Right forelimb (tissue), 1 donor: ENCODE measurements at places on chromosomes 7 and 10.

DNA sequence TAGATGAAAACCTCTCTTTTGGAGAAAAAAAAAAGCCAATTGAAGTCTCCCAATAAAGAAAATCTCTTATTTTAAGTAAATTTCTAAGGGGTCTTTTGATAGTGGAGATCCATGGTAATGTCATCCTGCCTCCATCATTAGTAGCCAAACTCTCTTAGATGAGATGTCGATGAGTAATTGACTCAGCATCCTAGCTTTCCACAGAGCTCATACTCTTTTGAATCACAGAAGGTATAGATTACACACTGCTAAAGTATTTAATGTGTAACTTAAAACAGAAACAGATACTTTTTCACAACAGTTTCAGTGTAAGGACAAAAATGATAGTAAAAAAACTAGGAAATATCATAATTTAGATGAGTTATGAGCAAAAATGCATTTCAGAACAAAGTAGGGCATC is 19.4 kb downstream of the MAGI2 start:
- DNase-seq: no peak

DNA sequence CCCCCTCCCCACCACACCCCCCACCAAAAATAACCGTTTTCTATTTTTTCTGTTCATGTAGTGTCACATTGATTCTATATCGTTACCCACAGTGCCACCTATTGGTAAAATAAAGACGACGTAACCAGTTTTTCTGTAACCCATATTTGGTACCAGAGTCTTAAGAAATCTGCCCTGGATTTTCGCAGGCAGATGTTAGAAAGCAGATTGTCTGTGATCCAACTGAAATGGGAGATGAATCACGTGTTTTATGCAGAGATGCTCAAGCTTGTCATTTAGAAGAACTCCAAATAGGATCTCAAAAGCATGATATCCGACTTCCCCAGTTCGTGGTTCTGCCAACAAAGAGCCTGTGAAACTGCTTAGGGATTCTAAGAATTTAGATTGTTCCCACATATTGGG is 261.1 kb upstream of the CSTF2T start:
- DNase-seq: no peak

DNA sequence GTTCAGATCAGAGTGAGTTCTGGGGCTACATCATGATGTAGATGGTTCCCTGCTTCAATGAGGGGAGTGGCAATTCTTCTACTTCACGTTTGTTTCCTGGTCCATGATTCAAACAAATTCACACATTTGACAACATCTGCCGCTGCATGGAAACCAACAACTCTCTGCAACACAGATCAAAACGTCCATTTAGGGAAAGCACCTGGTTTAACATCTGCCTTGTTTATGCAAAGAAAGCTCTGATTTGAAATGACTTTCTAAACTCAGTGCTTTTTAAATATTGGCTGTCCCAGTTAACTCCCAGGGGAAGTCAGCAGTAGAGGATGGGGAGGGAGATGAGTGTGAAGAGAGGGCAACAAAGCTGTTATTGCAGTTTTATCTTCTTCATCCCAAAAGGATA is 93.8 kb downstream of the GAD2 start:
- no peak for DNase-seq

DNA sequence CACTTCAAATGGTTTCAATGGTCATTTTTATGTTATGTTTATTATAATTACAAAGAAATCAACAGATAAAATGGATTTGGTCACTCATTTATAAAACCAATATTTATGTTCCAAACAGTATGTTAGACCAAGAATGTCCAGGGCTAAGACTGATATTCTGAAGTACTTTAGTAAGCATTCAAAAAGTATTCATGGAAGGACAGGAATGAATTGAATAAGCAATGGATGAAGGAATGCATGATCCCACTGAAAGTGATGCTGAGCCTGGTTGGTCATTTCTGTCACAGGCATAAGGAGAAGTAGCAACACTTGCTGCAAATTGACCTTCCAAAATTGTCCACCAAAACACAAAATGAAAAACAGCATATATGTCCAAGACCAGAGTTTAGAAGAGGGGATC is 189.0 kb upstream of the CELF2 start:
- no peak for DNase-seq

DNA sequence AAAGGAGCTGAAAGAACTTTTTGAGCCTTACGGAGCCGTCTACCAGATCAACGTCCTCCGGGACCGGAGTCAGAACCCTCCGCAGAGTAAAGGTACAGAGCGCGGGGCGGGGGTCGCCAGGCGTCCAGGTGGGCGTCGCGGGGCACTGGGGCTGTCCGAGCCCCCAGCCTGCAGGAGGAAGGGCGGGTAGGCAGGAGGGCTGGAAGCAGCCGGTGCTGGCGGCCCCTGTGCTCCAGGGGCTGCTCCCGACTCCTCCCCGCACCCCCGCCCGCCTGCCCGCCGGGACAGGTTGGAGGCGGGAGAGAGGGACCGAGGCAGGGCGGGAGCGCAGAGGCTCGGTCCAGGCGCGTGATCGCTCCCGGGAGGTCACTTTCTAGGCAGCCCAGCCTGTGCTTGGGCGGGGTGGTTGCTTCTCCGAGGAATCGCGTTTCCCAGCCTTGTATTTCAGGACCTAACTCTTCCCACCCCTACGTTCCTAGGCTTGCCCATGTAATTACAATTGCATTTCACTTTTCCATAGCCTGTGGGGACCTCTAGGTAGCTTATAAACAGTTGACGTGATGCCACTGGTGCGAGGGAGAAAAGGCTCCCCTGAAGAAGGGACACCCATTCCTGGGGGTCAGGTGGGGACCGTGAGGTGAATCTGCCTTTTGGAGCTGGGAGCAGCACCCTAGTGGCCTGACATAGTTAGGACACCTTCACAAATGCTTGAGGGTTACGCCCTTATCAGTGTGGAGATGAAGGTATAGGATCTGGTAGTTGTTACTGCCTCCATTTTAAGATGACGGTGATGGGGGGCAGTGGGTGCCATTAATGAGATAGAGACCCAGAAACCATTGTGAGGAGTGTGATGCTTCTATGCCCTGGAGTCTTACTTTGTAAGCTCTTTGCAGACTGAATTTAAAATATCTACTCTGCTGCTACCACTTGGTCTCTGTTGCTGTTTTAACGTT is 148.2 kb downstream of the CELF2 start:
- peak; percentile 66 for DNase-seq

DNA sequence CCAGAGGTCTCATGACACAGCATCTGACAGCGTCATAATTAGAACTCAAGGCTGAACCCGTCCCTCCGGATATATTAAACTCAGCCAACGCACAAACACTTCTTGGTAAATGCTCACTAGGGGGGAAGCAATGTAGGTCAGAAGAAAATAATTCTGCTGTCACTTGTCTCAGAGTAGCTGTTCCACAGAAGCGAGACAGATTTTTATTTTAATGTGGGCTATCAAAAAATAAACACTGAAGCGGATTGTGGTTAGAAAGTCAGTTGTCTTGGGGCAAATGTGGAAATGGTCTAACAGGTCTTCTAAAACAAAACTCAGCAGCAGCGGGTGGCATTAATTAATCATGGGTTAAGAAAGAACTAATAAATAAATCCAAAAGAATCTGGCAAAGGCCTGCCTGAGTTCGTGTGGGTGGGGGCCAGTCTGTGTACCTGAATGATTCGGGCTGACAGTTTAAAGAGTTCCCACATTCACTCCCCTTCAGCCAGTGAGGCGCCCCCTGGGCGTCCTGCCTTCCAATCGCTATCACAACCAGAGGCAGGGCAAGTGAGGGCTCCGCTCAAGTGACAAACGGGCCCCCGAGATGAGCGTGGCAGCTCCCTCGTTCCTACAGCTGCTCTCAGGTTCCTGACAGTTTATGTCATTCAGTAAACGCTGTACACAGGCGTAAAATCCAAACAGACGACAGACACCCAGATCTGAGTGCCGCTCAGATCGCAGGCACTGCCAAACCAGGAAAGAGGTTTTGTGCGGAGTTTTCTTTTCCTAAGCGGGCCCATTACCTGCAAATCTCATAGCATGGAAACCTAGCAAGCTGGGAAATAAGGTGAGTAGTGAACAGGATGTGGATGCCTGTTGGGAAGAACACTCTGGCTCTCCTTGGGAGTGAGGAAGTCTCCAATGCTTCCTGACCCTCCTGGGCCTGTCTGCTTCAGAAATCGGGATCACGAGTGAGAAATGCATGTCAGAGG is 52.9 kb downstream of the NRAP start:
- no peak for DNase-seq

DNA sequence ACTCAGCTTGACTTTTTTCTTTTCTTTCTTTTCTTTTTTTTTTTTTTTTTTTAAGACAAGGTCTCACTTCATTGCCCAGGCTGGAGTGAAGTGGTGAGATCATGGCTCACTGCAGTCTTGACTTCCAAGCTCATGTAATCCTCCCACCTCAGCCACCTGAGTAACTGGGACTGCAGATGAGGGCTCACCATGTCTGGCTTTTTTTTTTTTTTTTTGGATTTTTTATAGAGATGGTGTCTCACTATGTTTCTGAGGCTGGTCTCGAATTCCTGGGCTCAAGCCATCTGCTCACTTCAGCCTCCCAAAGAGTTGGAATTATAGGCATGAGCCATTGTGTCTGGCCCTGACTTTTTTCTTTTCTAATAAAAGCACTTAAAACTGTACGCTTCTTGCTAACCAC is 358.2 kb upstream of the IGFBP3 start:
- DNase-seq: no peak

DNA sequence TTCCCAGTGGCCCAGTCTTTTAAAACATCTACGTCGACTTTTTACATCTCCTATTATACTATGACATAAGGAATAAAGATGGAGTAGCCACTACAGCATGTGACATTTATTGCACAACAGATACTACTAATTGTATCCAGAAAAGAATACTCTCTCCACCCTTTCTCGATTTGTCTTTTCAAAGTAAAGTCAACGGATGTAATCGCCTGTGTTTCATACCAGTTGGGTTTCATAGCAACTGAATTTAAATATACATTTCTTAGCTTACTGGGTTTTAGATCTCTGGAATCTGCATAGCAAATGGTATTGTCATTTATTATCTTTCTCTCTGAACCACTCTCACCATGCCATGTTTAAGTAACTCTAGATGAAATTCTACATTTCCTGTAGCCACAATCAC is 86.4 kb upstream of the TRIL start:
- no peak for DNase-seq

- no peak for DNase-seq
These were observed 108.5 kb downstream of the HBP1 start for GRCh38 chr7:107277331-107277730.
